Pancreas (tissue), 10 donors: ENCODE measurements at places on chromosomes 16 and 17. TPM values are rescaled to one million over a fixed set of nuclear protein-coding genes. Genes with fewer than 3 reads are reported as not detected.

DNA sequence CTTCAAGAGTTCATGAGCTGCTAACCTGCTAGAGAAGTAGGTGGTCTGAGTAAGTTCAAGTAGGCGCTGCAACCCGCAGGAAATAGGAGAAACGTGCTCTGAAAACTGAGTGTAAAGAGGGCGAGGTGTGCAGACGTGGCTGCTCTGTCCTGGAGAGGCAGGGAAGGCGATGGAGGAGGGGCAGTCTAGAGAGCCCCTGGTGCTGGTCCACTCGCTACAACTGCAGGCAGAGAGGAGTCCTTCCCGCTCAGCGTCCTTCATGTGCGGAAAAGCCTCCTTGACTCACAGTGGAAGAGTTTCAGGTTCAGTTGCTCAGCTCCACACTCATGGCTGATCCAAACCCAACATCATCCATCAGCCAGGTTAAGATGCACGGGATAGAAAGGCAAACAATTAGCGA is 12.1 kb downstream of the ABCA3 start:
- H3K36me3 ChIP-seq: no peaks in the 10 kb centered on the region
- no peaks in the 10 kb centered on the region for H3K27me3 ChIP-seq
- no peaks in the 10 kb centered on the region for H3K4me1 ChIP-seq
- no peak overlapping the region for H3K27ac ChIP-seq
- H3K4me3 ChIP-seq: no peak overlapping the region

- no peak overlapping the region for H3K4me3 ChIP-seq
- H3K27me3 ChIP-seq: no peaks in the 10 kb centered on the region
- H3K36me3 ChIP-seq: no peaks in the 10 kb centered on the region
- no peak overlapping the region for H3K27ac ChIP-seq
- no peaks in the 10 kb centered on the region for H3K4me1 ChIP-seq
- no peak for DNase-seq
Observed at GRCh38 chr16:46828943-46829342, 2.0 kb downstream of the C16orf87 start.

DNA sequence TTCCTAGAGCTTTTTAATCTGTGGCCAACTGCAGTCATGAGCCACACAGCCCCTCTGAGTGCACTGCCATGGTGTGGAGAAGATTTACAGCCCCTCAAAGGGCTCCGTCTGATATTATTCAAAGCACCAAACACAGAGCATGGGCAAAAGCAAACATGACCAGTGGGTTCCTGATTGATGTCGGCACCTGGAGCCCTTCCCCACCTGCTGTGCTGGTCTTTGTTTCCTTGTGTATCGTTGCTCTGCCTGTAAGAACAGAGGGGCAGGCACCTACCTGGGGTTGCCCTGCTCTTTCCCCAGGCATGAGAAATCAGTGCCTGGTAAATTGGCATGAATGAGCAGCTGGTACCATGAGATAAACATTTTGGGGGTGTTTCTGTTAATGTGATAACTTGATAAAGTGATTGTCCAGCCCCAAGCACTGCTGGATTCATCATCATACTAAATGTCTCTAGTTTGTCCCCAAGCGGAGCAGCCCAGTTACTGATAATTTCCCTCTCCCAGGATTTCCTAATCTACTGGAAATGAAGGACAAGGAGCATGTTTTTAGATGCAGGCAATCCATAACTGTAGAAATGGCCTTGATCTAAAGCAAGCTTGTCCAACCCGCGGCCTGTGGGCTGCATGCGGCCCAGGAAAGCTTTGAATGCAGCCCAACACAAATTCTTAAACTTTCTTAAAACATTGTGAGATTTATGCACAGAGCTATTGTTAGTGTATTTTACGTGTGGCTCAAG is 5.0 kb upstream of the SPIRE2 start:
- no peak overlapping the region for H3K4me3 ChIP-seq
- no peaks in the 10 kb centered on the region for H3K4me1 ChIP-seq
- H3K36me3 ChIP-seq: no peaks in the 10 kb centered on the region

GRCh38 chr16:86549893-86550190 is 5.2 kb downstream of the MTHFSD start:
- peaks cover 3% of the 10 kb centered on the region for H3K4me1 ChIP-seq
- H3K27me3 ChIP-seq: no peaks in the 10 kb centered on the region
- no peaks in the 10 kb centered on the region for H3K36me3 ChIP-seq
- H3K27ac ChIP-seq: no peak overlapping the region

GRCh38 chr16:10266809-10267208 is 84.6 kb upstream of the GRIN2A start:
- H3K4me1 ChIP-seq: no peaks in the 10 kb centered on the region
- H3K27me3 ChIP-seq: no peaks in the 10 kb centered on the region
- no peak for DNase-seq
- no peak overlapping the region for H3K4me3 ChIP-seq

DNA sequence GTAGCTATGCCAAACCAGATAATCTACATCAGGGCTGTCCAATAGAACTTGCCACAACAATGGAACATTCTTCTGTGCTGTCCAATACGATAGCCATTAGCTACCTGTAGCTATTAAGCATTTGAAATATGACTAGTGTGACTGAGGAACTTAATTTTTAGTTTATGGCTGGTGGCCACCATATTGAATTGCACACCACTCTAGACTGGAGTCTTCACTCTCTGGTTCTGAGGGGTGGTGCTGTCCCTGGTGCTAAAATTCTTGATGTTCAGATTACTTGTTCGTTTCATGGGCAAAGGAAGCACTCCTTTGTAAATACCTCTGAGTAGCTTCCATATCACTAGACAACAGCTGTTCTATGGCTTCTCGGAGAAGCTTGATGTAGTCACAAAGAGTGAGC is 296.6 kb downstream of the NPIPA8 start:
- H3K27ac ChIP-seq: no peak overlapping the region
- no peak for DNase-seq
- H3K36me3 ChIP-seq: no peaks in the 10 kb centered on the region
- H3K4me1 ChIP-seq: no peaks in the 10 kb centered on the region
- no peaks in the 10 kb centered on the region for H3K27me3 ChIP-seq

GRCh38 chr17:2563543-2563942 is 29.9 kb upstream of the PAFAH1B1 start:
- H3K27ac ChIP-seq: no peak overlapping the region
- DNase-seq: no peak
- H3K4me3 ChIP-seq: no peak overlapping the region
- no peaks in the 10 kb centered on the region for H3K36me3 ChIP-seq
- H3K27me3 ChIP-seq: no peaks in the 10 kb centered on the region
- H3K4me1 ChIP-seq: no peaks in the 10 kb centered on the region

GRCh38 chr16:72979974-72980373 is 68.0 kb downstream of the ZFHX3 start:
- peaks cover 22% of the 10 kb centered on the region for H3K4me1 ChIP-seq
- no peaks in the 10 kb centered on the region for H3K27me3 ChIP-seq
- no peak overlapping the region for H3K27ac ChIP-seq
- H3K4me3 ChIP-seq: no peak overlapping the region
- DNase-seq: no peak

- H3K4me3 ChIP-seq: peak overlapping the region; percentile 36
- DNase-seq: no peak
- H3K27ac ChIP-seq: no peak overlapping the region
- peaks cover 21% of the 10 kb centered on the region for H3K27me3 ChIP-seq
- H3K4me1 ChIP-seq: peaks cover 4% of the 10 kb centered on the region
Observed at GRCh38 chr16:58464047-58464915, 35.7 kb upstream of the NDRG4 start.

DNA sequence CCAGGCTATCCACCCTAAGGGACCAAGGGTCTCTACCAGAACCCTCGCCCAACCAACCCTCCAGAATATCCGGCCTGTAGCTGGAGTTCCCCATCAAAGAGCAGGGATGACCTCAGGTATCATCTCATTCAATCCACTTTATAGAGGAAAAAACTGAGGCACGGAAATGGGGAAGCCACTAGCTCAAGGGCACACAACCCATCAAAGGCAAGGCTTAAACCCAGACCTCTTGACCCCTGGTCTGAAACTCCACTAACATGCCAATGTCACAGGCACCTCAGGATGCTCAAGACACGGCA is 1.6 kb downstream of the TBC1D10B start:
- peak overlapping the region; percentile 50 for H3K27ac ChIP-seq
- H3K36me3 ChIP-seq: no peaks in the 10 kb centered on the region
- peaks cover 15% of the 10 kb centered on the region for H3K4me1 ChIP-seq
- no peak for DNase-seq

GRCh38 chr16:57474671-57475661 is 11.3 kb downstream of the DOK4 start:
- no peak overlapping the region for H3K4me3 ChIP-seq
- H3K27ac ChIP-seq: no peak overlapping the region
- H3K36me3 ChIP-seq: no peaks in the 10 kb centered on the region
- no peaks in the 10 kb centered on the region for H3K27me3 ChIP-seq
- DNase-seq: no peak
- peaks cover 36% of the 10 kb centered on the region for H3K4me1 ChIP-seq

ITGAX gene
- total RNA-seq: 21.5 TPM

KRT33A gene
- total RNA-seq: not detected
